NCI-H446 treated with DMSO at 0.1 percent for 48 hours (cell line): ENCODE measurements at places on chromosomes 11 and 22.

- peak; percentile 99 for DNase-seq
Measured at GRCh38 chr11:66288671-66289547, at the start of gene YIF1A. Gene YIF1A, minus strand, starts transcription at chr11:66289143. Its CDS starts 158 bp downstream, at chr11:66288985.

DNA sequence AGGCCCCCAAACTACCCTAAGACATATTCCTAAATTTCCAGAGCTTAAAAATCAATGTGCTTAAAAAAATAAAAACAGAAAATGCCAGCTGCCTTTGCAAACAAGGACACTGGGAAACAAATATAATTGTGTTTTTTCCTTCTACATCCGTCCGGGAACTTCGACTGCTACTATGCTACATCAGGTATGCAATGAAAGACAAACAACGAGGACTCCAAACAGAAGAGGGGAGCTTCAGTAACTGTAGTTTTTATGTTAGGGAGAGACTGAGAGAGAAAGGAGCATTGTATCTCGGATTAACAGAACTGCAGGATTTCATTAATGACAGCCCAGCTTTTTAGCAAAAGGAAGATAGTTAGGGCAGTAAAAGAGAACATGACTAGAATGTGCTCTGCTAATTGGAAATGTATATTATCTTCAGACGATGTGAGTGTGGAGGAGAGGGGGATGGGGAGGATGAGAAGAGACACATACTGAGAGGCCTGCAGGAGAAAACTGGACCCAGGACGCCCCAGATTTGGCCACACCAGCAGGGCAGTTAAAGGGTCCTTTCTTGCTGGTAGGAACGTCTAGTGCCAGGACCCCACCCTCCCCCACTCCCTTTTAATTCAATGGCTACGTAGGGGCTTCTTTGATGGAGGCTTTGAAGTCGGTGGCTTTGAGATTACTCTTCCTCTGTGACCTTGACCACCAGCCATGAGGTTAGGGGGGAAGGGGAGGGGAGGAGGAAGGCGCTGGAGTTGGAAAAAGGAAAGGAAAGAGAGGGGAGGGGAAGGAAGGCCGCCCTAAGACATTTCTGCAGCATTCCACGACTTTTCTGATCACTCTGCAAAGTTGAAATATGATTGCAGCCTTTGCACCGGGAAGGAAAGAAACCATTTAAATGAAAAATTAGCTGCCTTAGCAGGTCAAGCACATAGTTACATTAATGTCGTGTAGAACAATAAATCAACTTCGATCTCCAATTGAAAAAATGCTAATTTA is 187.1 kb downstream of the BLID start:
- DNase-seq: no peak

GRCh38 chr22:22431271-22432220 is 77.0 kb downstream of the ZNF280B start:
- DNase-seq: no peak

DNA sequence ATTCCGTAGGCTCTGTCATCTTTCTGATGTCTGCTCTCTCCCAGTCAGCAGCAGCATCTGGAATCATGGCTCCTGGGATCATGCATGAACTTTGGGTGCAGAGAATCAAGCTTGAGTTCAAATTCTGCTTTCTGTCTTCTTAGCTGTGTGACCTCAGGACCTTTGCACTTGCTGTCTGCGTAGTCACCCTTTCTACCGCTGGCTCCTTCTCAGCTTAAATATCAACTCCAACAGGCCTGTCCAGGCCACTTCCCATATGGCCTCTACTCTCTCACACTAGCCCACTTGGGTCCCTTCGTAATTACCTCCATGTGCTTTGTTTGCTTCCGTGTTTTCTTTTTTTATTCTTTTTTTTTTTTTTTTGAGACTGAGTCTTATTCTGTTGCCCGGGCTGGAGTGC is 4.6 kb upstream of the GGA1 start:
- DNase-seq: no peak

DNA sequence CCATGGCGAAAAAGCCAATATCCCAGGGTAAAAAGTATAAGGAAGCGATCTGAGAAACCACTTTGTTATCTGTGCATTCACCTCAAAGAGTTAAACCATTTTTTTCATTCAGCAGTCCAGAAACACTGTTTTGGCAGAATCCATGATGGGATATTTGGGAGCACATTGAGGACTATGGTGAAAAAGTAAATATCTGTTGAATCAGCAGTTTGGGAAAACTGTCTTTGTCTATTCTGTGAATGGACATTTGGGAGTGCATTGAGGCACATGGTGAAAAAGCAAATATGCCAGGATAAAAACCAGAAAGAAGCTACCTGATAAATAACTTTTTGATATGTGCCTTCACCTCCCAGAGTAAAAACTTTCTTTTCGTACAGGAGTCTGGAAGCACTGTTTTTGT is 187.4 kb downstream of the OR4A47 start:
- no peak for DNase-seq

- no peak for DNase-seq
Measured at GRCh38 chr11:127619946-127620345, 619.4 kb upstream of the KIRREL3 start.

GRCh38 chr11:69002110-69002569 is 10.9 kb downstream of the MRGPRF start:
- no peak for DNase-seq

DNA sequence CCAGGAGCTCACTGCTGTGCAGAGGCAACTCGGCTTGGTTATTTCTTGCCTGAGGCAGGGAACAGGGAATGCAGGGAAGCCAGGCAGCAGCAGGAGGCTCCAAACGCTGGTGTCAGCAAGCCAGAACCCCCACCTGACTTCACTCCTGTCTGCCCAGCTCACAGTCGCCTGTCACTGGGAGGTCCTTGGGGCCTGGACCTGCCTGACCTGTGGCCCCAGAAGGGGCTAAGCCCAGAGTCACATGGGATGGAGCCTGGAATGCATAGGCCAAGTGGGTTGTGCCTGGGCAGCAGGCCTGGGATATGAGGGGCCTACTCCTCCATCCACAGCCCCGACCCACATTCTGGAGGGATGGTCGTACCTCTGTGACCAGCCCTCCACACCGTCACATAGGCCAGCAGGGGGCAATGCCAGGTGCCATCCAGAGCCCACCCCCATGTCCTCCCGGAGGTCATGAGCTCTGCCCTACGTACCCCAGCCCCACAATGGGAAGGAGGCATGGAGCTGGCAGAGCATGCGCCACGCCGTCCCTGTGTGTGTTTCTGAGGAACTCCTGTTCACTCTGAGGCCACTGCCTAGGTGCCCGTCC is 5.2 kb downstream of the RASSF7 start:
- DNase-seq: no peak

DNA sequence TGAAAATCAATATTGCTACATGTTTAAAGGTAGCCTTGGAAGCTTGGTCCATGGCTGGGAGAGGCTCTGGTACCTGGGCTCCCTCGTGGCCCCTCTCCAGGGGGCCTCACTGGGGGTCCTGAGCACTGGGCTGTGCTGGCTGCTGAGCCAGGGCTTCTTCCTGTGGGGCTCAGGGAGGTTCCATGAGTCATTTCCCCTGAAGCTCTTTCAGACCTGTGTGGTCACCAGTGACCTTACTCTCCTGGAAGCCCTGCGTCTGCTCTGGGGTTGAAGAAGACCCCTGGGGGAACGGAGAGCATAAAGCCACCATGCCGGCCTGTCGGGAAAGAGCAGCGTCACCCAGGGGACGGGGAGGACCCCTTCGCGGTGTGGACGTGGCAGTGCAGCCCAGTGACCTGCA is 389.0 kb downstream of the TBC1D22A start:
- DNase-seq: no peak

- peak; percentile 68 for DNase-seq
Measured at GRCh38 chr11:12598330-12599256, 75.6 kb upstream of the TEAD1 start.

GRCh38 chr11:100586361-100587101 is 100.6 kb upstream of the ARHGAP42 start:
- DNase-seq: no peak

GRCh38 chr11:14026961-14027360 is 64.4 kb downstream of the SPON1 start:
- no peak for DNase-seq

DNA sequence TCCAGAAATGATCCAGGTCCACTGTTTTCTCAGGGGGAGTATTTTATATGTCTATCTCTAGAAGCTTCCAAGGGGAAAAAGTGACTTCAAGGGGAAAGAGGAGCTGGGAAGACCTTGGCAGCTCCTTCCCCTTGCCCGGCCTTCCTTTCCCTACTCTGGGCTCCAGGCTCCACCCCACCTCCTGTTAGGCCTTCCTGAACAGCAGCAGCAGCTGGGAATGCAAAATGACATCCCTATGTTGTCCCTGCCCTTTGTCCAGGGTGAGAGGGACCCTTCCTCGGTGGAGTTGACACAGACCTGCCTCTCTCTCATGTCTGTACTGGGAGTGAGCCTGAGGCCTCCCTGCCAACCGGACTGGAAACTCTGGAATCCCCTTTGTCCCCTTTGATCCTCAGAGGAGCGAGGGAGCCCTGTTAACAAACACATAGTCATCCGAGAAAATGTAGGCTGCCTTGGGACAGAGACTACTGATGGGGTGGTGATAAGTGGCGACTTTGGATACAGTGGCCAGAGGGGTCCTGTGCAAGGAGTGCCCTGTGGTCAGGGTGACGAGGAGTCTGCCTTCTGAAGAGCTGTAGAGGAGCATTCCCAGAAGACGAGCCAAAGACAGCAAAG is 9.0 kb upstream of the MALAT1 start:
- DNase-seq: peak; percentile 11

GRCh38 chr11:119892311-119892808 is 163.4 kb upstream of the NECTIN1 start:
- no peak for DNase-seq

DNA sequence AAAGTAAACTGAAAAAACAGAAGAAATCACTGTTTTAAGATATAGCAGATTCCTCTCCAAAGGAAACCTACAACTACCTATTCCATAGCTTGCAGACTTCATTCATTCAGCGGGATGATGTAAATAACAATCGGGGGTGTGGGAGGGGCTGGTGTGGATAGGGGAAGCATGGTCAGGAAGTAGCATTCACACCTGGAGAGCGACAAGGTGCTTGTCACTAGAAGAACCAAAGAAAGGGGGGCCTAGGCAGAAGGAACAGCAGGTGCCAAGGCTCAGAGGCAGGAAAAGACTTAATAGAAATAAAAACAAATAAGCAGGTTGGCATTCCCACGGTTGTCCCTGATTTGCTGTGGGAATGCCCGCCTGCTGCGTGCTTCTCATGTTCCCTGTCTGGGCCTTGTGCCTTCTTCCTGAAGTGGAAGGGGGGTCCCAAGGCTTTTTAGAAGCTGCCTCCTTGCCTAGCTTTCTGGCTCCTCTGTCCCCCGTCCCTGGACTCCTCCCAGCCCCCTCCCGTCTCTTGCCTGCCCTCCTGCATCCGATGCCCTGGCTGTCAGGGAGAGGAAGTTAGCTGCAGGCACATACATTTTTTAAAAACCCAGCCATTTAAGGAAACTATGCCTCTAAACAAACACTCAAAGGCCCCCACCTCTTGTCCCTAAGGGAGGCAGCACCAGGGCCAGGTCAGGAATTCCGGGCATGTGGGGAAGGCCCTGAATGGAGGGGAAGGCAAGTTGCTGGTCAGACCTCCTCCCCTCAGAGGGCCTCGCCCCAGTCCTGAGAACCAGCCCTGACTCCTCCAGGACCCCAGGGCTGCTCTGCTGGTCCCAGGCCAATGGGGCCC is 54.7 kb upstream of the PRDM11 start:
- DNase-seq: no peak

DNA sequence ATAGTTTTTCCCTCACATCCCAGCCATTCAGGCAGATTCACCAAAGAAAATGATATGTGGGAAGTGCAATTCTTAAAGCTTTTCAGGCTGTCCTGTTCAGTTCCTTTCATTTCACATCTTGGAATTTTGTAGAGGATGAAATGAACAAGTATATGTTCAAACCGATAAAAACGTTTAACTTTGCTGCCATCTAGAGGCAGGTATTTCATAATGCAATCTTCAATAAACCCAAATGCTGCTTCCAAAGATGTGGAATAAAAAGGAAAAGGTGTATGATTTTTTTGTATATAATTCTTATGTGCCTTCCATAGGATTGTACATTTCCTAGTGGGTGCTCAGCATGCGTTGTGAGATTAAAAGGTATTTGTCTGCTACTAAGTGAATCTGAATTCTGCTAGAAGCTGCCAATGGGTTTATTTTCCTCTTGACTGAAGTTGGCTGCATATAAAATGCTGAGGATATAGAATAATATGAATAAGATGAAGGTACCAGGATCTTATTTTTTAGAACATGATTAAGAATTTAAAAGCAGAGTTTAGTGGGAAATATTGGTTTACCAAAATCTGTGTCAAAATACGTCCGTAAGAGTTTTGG is 199.3 kb downstream of the PGR start:
- DNase-seq: peak; percentile 25

DNA sequence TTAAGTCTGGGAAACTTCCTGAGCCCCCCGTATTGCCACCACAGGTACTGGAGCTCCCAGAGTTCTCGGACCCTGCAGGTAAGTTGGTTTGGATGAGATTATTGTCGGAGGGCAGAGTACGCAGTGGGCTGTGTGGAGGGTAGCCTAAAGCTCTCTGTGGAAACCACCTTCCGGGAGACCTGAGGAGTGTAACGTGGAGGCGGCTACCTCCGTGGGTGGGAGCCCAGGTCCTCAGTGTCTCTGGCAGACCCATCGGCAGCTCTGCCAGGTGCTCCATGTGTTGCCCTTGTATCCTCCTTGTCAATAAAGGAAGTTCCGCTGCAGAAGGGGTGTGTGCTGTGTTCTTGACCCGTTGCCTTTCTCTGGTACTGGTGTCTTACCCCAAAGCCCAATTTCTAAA is 61.4 kb downstream of the SYT13 start:
- DNase-seq: no peak

DNA sequence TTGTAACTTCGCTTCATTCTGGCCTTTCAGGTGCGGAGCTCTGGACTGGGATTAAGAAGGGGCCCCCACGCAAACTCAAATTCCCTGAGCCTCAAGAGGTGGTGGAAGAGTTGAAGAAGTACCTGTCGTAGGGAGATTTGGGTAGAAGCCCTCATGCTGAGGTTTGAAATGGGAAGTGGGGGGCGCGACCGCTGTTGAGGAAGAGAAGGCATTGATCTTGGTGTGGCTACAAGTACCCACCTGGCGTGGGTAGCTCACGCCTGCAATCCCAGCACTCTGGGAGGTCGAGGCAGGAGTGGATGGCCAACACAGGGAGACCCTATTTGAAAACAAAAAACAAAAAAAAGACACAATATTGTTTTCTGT is 779 bp downstream of the SELENOH start:
- no peak for DNase-seq

- no peak for DNase-seq
Measured at GRCh38 chr11:118746988-118747585, 43.9 kb downstream of the DDX6 start.

DNA sequence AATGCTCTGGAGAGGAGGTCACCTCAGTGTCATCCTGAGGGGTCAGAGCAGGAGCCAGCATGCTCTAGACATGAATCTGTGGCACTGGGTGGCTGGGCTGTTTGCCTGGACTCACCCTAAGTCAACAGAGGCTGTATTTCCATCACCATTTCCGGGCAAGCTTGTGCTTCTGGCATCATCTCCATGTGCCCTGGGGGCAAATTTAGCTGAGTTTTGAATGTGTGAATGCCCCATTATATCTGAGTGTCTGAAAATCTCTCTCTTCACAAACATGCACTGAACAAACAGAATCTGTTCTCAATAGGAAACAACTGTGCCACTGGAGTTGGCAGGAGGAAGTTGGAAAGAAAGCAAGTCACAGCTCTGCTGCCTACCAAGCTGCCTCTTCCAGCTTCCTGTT is 356.2 kb downstream of the GRM5 start:
- no peak for DNase-seq

GRCh38 chr11:43360361-43361032 is 1.8 kb downstream of the TTC17 start:
- DNase-seq: no peak

- DNase-seq: no peak
Measured at GRCh38 chr11:108620958-108621772, 27.6 kb upstream of the EXPH5 start.
